ENCODE measurements at places on chromosomes 6 and 20.

DNA sequence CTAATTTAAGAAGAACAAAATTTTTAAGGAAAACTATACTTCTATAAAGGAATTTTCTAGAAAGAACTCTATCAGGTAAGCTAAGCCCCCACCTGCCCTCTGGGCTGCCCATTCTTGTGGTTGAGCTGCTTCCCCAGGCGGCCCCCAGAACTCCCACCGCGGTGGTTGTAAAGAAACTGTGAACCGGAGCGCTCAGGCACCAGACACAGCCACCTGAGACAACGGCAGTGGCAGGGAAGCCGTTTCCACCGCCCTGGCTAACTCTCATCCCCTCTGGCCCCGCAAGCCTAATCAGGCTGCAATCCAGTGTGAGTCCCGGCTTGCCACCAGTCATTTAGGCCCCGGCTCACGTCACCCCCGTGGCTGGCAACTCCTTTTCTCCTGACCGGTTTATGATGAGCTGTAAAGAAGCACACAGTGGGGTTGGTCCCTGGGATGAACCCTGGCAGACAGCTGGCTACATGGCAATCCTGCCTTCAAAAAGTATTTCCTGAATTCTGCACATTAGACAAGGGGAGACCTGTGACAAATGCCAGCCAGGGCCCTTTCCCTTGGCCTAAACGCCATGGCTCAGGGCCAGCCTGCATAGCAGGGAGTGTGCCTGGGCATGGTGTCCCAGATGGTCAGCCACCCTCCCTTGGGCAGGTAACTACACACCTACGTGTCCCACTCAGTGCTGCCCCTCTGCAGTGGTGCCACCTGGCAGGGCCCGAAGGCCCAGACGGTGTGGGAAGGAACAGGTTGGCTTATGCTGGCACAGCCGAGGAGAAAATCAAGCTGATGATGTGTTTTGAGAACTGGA, 63.8 kb upstream of the GPR31 start:
- DNase-seq, result no peak

DNA sequence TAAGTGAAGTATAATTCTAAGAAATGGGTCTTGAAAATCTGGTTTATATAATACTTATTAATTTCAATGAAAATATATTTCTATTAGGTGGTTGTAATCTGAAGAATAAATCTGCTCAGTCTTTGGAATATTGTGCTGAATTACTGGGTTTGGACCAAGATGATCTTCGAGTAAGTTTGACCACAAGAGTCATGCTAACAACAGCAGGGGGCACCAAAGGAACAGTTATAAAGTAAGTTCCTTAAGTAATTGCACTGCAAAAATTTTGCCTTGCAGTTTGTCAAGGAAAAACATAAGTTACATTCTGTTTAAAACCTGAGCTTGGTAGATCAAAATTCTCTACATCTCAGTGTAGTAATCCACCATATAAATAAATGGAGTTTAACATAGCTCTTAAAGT, 106.0 kb downstream of the MYO6 start:
- DNase-seq, result no peak

- no peak for DNase-seq
These were observed 16.7 kb downstream of the THBS2 start for GRCh38 chr6:169236988-169237387.

GRCh38 chr6:3247255-3248146, 11.2 kb upstream of the PSMG4 start:
- DNase-seq, result no peak

DNA sequence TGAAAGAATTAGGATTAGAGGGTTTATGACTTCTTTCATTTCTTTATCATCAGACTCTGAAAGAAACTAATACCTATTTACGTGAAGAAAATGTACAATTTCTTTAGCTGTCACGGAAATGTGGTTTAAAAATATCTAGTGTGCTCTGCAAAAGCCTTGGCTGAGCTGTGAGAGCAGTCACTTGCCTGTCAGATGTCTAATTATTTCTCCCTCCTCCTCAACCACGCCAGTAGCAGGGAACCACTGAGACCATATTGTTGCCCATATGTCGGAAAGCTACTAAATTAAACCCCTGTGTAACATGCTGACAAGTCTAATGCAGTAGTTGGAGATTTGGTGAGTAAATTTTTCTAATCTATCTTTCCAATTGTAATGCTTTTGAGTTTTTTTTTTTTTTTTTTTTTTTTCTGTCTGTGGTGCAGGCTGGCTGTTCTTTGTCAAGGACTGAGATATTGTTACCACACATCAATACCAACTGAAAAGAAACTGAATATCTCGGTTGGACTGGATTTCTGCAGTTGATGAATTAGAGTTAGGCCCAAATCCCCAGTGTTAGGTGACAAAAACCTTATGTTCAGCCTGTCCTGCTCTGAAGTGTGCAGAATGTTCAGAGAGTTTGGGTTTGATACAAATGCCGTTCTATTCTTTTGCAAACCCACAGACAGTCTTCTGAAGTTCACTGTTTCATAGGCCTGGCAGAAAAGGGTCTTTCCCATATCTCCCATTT, 302.9 kb upstream of the SYNCRIP start:
- no peak for DNase-seq

- DNase-seq, result no peak
These were observed 9.9 kb downstream of the HAO1 start for GRCh38 chr20:7930343-7930742.

GRCh38 chr6:7673063-7673536, 52.8 kb upstream of the BMP6 start:
- DNase-seq, result no peak

DNA sequence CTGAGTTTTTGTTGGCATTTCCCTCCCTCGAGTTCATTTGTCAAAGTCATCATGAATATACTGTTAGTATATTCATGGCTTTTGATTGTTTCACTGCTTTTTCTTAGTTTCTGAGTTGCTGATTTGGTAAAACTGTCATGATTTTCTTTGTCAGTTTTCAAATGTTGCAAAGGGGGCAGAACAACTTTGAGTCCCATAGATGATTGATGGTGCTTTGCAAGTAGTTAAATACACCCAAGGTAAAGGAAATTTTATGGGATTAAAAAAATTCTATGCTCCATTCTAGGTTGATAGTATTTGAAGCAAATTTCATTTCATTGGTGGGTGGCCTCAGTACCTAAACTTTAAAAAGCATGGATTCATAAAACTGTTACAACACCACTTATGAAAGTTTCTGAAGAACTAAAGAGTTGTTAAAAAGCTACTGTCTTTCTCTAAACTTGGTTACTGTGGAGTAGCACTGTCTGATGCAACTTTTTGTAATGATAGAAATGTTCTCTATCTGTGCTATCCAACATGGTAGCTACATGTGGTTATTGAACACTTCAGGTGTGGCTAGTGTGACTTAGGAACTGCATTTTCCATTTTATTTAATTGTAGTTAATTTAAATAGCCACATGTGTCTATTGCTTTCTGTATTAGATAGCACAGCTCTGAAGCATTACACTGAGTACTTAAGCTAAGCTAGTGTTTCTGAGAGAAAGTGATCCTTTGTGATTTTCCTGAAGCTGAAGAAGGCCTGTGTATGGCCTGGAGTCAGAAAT, 153.6 kb downstream of the ZFAND3 start:
- DNase-seq, result no peak

GRCh38 chr6:165621940-165622339, 41.1 kb downstream of the PDE10A start:
- DNase-seq, result no peak

- DNase-seq, result no peak
These were observed 11.8 kb downstream of the FRMD1 start for GRCh38 chr6:168067081-168067759.

DNA sequence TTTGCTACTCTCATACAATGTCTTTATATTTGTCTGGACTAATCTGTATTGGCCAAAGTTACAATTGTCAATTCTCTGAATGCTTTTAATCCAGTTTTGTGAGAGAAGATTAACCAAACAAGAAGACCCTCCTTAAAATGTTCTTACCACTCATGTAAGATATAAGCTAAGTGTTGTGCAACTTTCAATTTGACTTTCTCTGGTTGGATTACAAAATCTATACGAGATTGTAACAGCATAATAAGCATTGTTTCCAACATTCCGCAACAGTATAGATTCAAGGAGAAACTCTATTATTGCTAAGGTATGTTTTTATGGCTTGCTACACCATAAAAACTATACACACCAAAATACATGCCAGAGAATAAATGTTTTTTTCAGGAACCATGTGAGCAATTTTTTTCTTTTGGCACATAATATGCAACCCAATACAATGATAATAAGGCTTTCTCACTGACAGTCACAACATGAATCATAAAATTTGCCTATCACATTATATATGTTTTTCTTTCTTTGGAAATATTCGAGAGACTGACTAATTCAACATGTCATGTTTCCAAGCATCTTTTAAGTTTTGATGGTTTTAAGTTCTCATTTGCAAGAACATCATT, 12.2 kb upstream of the TRPC4AP start:
- DNase-seq, result no peak

- no peak for DNase-seq
These were observed 126.3 kb upstream of the NT5E start for GRCh38 chr6:85323435-85324040.

DNA sequence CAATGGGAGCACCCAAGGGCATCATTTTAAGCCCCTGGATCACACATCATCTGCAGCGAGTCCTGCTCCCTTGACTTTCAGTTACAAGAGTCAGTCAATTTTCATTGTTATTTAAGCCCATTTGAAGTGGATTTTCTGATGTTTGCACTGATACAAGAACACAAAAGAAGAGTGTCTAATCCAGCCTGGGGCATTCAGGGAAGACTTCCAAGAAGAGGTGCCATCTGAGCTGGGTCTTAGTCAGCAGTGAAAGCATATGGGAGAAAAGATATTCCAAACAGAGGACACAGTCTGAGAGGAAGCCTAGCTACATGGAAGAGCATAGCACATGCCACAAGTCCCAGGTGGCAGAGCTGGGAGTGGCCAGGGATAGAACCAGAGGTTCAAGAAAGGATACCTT, 10.4 kb upstream of the FOXP4 start:
- DNase-seq, result no peak

GRCh38 chr6:134753001-134753400, 196.9 kb downstream of the ALDH8A1 start:
- no peak for DNase-seq

GRCh38 chr6:43891072-43891870, 121.3 kb downstream of the VEGFA start:
- DNase-seq, result no peak

DNA sequence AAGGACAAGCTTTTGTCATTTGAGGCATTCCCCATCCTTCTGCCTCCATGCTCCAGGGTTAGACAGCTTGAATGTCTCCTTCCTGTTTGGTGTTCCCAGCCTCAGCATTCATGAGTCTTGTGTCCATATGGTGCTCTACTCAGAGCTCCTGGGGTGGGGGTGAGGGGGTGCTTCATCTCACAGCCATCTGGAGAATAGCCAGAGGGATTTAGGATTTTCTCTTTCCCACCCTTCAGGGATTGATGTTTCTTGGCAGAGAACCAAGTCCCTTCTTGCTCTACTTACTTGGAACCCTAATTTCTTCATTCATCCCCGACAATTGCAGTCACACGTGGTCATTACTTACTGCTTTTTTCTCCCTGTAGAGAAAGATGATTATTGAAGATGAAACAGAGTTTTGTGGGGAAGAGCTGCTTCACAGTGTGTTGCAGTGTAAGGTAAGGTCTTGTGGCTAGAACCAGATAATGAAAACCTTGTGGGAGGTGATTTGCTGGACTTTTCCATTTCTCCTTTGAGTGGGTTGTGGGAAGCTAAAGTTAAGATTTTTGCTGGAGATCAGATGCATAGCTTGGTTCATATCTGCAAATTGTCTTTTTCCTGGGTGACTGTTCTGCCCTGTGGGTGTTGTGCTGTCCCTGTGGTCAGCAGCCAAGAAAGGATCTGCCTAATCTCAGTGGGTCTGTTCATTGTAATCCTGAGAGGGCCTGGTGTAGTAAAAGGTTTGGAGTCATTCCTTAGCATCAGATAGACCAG, 18.6 kb downstream of the CMTR1 start:
- DNase-seq, result no peak

DNA sequence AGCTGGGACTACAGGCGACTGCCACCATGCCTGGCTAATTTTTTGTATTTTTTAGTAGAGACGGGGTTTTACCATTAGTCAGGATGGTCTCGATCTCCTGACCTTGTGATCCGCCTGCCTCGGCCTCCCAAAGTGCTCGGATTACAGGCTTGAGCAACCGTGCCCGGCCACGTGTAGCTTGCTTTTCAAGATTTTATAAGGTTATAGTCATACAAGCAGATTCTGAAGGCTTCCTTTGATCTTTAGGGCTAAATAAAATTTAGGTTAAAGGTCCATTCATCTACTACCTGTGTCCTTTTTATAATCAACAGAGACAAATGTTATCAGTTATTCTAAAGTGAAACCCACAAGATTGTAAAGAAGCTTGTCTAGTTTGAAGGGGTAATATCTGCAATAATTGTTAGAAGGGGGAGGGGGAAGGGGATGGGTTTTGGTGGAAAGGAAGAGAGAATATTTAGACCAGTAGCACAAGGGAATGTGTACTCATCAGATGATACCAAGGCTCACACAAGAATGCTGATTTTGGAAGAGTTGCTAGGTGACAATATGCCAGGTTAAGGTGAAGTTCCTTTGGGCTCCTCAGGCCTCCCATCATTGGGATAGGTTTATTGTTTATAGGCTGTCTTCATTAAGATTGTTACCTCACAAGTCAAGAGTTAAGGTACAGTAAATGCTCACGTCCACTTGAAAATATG, 284.7 kb downstream of the ALDH8A1 start:
- no peak for DNase-seq

- no peak for DNase-seq
These were observed 86.8 kb downstream of the RPP40 start for GRCh38 chr6:4916954-4917561.

DNA sequence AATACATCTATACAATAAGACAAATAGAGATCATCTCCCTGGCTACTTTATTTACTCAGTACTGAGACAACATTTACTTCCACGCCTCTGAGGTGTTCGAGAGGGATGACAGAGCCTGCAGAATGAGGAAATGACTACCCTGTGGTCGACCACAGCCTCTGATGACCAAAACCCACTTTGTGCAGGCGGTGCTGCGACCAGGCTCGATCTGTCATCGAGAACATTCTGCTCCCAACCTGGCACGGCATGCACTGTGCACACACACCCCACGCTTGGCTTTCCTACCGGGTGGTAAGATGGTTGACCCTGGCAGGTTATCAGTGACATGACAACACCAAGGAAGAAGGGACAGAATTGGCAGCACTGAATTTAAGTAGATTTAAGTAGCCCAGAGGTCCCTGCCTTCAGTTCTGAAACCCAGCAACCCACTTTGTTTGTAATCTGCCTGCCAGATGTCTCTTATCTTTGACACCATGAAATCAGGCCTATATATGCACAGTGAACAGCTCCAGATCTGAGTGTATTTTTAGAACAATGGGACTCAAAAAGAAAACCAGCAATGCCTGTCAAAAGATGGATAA, 42.6 kb downstream of the TTI1 start:
- DNase-seq, result peak; percentile 8

DNA sequence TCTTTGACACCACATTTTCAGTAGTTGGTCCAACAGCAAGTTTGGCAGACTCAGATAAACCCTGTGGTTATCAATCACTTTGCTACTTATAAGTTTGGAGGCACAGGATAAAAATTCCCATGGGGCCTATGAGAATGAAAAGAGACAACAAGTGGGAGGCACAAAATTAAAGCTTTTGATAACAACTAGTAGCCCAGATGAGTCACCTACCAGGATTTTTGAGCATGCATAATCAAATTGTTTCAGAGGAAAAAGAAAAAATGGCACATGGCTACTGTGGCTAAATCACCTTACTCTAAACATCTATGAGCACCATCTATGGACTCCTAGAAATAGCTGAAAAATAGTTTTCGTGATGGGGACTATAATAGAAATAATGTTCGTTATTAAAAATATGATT, 40.8 kb upstream of the BMP5 start:
- DNase-seq, result no peak

Data from stimulated activated CD8-positive, alpha-beta memory T cell treated with anti-CD3 and anti-CD28 coated beads, Interleukin-4, amount 100 ng/mL, for 4 hours (primary cell).